Activated CD8-positive, alpha-beta memory T cell treated with anti-CD3 and anti-CD28 coated beads for 1 hour (primary cell): ENCODE measurements at places on chromosomes 3 and 15.

DNA sequence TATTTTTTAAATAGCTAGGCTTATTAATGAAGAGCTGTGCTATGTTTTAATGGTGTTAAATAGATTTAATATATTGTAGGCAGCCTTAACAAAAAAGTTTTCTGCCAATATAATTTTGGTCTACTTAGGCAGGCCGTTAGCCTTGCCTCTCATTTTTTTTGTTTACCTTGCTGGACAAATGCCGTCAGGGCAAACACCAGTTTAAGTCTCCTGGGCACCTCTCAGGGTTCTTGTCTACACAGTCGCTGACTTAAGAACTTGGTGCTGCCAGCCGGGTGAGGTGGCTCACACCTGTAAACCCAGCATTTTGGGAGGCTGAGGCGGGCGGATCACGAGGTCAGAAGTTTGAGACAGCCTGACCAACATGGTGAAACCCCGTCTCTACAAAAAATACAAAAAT lies 153.3 kb downstream of the ULK4 start:
- DNase-seq, result no peak

GRCh38 chr3:24006-24405 lies 172.6 kb upstream of the CHL1 start:
- no peak for DNase-seq

- no peak for DNase-seq
Measured at GRCh38 chr3:28224430-28224829, 17.0 kb upstream of the CMC1 start.

DNA sequence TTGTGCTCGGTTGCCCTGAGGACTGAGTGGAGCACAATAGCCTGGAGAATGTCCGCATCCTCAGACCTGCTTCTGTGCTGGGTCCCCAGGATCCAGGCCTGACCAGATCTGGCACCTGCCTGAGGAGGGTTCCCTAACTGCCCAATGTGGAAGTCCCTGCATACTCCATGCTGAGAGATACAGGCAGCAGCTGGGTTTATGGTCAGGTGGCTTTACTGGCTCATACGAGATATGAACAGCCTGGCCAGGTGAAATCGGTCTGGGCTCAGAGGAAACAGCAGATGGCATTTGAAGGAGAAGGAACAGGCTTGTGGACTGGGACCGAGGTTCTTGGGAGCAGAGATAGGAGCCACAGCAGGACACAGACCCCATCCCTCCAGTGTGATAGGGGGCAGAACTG lies 18.2 kb upstream of the KIF23 start:
- DNase-seq, result no peak

GRCh38 chr3:143896486-143896885 lies 48.2 kb upstream of the SLC9A9 start:
- DNase-seq, result no peak
